ENCODE measurements at places on chromosomes 7 and 10.

- no peak for DNase-seq
Observed at GRCh38 chr10:38072552-38072951, 21.6 kb upstream of the ZNF37A start.

GRCh38 chr7:30649717-30650420 is 32.4 kb downstream of the CRHR2 start:
- DNase-seq: no peak

DNA sequence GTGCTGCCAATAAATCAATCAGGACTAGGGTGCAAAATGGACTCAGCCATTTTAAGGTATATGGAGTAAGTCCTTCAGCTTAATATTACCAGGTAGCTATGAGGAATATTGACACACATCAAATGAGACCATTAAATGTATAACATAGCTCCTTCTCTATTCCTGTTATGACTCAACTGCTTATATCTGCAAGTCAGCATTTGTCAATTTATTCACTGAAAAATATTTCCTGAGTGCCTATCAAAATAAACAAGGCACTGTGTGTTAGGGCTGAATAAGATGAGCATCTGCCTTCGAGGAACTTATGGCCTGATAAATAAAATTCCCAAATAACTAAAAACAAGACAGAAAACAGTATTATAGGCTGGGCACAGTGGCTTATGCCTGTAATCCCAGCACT is 113.8 kb downstream of the CDK6 start:
- no peak for DNase-seq

- DNase-seq: no peak
Observed at GRCh38 chr10:6607778-6608177, 27.7 kb upstream of the PRKCQ start.

DNA sequence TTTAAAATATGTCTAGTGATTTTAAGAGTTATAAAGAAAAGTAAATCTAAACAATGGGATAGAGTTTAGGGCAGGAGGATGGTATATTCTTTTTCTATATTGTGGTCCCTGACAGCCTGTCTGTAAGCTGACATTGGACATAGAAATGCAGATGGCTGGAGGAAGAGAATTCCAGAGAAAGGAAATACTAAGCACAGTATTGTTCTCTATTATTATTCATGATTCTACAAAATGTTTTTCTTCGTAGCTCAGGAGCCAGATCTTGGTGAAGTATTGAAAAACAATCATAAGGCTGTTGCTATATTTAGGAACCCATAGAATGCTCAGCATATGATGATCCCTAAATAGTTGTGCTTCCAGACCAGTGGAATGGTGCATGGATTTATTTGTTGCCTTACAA is 117.0 kb upstream of the FAM3C start:
- no peak for DNase-seq

GRCh38 chr10:116183733-116184511 is 89.1 kb downstream of the GFRA1 start:
- no peak for DNase-seq

DNA sequence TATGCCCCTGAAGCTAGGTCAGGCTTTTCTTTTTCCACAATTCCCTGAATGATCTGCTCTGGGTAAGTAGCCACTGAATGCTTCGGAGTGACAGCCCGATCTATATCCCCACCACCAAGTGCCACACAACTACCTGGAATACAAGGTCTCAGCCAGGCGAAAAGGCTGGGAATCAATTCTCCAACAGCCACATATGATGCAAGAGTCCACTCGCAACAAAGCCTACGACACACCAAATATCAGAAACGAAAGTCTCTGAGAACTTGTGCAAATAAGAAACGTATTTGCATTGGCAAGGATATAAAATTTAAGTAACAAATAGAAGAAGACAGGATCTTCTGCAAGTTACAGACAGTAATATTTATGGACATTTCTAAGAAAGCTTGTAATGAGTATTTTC is 5.7 kb downstream of the HIPK2 start:
- no peak for DNase-seq

GRCh38 chr7:127415060-127415742 is 22.7 kb upstream of the ZNF800 start:
- no peak for DNase-seq

- no peak for DNase-seq
Observed at GRCh38 chr7:4527988-4528636, 154.0 kb upstream of the FOXK1 start.

- no peak for DNase-seq
Observed at GRCh38 chr7:34260279-34260678, 354.9 kb downstream of the BMPER start.

GRCh38 chr7:31134246-31135188 is 82.4 kb downstream of the ADCYAP1R1 start:
- peak; percentile 73 for DNase-seq

DNA sequence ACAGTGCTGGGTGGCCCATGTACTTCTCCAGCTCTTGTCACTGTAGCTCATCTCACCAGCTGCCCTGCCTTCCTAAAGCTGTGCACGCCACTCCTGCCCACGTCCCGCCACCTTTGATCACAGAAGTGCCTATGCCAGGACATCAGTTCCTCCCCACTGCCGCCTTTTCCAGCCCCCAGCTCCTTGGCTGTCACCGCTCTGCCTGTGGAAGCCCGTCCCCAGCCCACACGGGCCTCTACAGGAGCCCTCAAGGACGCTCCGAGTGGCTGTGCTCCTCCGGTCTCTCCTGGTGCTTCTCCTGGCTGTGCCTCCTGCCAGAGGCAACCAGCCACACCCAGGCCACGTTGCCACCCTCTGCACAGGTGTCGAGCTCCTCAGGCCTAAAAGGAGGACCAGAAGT is 19.3 kb upstream of the INMT start:
- DNase-seq: no peak

DNA sequence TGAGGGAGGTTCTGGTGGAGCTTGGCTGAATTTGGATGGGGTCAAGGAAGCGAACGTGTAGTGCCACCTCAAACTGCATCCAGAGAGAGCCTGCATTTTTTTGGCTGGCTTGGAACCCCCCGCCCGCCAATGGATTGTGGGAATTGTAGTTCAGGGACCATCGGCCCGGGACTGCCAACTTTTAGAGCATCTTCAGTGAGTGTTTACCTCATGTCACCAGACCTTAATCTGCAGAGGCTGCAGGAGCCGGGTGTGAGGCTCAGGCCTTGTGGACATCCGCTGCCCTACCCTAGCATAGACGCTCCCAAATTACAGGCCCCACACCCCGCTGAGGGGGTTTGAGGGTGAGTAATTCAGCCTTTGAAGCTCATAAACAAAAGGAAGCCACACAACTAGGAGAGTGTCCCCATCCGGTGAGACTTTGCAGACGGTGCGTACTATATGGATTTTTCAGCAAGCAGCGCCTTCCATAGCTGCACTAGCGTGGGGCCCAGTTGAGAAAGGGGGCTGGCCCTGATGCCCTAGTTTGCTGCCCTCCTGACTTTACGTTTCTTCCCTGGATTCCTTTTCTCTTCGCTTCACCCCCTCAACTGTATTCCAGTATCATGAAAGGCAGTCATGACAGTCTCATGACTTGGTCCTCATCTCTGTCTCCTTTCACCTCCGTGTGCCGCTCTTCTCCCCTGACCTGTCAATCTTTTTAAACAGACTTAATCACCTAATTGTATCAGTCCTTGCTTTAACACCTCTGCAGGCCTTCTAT is 717 bp downstream of the CNPY4 start:
- no peak for DNase-seq

DNA sequence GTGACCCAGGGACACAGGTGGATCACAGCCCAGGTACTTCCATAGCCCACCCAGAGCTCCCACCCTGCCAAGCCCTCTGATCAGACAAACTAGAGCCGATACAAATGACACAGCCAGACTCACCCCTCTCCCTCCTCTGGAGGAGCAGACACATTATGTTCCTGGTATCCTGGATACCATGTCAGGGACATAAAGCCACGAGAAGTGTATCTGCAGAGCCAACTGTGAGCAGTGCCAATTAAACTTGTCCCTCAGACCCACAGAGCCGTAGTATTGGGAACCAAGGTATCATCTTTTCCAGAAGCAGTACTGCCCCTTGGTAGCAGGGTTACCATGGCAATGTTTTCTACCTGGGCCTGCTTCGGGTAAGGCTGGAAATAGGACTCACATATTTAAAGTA is 47.3 kb upstream of the CPXM2 start:
- no peak for DNase-seq

- DNase-seq: peak; percentile 25
Observed at GRCh38 chr7:95886501-95887090, 114.2 kb downstream of the DYNC1I1 start.

- DNase-seq: peak; percentile 10
Observed at GRCh38 chr7:65239707-65240352, 133.8 kb upstream of the ZNF92 start.

GRCh38 chr10:8921568-8921967 is 867.1 kb downstream of the GATA3 start:
- no peak for DNase-seq

DNA sequence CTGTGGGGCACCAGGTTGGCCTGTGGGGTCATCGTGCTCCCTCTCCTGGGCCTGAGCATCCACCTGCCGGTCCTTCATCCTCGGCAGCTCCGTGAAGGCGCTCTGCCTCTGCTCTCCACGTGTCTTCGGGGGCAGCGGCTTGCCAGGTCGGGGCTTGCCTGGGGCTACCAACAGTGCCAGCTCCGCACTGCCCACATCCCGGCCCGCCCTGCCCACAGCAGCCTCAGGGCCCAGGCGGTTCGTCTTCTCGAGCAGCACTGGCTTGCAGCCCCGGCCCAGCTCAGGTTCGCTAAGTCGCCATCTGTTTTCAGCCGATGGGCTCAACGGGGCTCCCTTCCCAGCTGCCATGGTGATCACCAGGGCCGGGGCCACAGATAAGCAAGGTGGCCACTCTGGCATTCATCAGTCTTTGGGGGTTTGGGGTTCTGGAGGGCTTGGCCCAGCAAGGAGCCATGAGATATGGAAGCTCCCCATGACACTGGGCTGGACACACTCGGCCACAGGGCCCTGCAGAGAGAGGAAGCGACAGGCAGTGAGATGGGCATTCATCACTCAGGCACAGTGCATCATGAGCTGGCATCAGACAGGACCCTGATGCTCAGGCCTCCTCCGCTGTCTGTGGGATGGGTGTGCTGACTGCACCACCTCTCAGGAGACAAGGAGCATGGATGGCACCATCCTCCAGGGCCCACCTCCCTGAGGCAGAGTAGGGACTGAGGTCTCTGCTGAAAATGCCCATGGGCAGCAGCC is 15.5 kb downstream of the ZNF488 start:
- DNase-seq: no peak

DNA sequence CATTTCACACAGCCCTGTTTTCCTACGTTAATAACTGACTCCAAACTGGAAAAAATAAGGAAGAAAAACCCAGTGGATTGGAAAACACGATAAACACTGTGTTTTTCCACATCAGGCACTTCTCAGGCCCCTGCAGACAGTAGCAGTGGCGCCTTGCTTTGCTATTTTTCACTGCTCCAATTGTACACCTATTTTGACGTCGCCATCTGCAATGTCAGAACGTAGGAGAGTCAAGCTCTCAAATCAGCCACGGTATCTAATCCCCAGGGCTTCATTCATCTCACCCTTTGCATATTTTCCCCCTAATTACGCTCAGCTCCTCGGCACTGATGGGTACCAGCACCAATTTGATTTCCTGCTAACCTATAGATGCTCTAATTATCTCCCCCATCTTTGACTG is 338.1 kb upstream of the GALNT17 start:
- peak; percentile 70 for DNase-seq

- no peak for DNase-seq
Observed at GRCh38 chr7:27192546-27193334, 7.2 kb downstream of the HOXA13 start.

DNA sequence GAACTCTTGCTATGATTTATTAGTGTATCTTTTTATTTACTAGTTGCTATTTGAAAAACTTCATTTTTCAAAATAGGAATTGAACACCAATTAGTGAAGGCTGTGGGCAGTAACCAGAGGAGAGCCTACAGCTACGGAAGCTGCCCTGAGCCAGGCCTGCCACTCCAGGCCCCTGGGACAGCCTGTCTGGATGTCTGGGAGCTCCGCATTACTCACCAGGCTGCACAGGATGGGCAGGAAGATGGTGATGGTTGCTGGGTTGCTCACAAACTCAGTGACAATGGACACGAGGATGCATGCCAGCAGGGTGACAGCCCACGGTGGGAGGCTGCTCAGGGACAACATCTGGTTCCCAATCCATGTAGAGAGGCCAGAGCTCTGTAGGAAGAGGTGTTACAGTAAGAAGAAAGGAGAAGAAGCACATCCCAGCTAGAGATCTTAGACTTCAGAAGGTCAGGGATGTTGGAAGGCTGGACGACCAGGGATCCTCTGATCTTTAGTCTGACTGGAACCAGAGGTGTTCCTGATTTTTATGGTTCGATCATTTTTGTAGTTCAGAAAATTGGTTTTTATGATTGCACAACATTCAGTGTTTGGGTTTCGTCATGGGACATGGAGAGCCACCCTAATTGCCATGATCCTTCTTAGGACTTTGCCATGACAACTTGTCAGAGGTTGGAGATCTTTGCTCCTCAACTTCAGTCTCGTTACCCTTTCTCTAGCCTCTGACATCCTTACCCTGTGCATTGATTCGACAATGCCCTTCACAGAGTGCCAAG is 23.2 kb downstream of the STMP1 start:
- DNase-seq: no peak

GRCh38 chr7:37945336-37945735 is 24.9 kb downstream of the EPDR1 start:
- DNase-seq: no peak

GRCh38 chr7:44323381-44324203 is 1.8 kb downstream of the CAMK2B start:
- no peak for DNase-seq

GRCh38 chr7:126937171-126937570 is 315.6 kb downstream of the GRM8 start:
- no peak for DNase-seq

GRCh38 chr10:130484468-130485180 is 348.4 kb downstream of the GLRX3 start:
- DNase-seq: no peak

DNA sequence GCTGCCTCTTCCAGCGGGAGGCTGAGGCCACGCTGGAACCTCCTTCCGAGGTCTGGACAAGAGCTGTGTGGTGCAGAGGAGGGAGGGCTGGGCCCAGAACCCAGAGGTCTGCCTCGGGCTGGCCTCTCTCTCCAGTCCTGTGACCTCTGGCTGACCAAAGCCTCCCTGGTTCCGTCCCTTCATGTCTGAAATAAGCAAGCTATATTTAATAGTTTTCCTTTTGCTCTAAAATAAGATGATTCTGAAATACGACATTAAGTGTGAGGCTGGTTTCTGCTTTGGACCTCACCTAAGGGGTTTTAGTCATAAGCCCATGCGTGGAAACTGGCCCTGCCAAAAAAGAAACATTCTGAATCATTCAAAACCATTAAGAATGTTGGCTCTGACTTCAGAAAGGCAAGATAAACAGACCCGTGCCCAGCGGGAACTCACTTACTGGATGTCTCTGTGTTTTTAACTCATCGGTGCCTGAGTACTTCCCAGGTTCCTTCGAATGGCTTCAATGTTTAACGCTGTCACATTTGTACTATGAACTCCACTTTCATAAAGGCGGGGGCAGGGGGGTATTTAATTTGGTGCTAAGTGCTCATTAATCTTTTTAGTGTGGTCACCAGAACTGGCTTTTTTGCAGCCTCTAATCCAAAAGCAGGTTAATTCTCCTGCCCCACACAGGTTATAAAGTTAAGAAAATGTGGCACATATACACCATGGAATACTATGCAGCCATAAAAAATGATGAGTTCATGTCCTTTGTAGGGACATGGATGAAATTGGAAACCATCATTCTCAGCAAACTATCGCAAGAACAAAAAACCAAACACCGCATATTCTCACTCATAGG is 157.5 kb upstream of the KLF14 start:
- DNase-seq: no peak
